KBM-7 (cell line): ENCODE measurements at places on chromosomes 6 and 20.

DNA sequence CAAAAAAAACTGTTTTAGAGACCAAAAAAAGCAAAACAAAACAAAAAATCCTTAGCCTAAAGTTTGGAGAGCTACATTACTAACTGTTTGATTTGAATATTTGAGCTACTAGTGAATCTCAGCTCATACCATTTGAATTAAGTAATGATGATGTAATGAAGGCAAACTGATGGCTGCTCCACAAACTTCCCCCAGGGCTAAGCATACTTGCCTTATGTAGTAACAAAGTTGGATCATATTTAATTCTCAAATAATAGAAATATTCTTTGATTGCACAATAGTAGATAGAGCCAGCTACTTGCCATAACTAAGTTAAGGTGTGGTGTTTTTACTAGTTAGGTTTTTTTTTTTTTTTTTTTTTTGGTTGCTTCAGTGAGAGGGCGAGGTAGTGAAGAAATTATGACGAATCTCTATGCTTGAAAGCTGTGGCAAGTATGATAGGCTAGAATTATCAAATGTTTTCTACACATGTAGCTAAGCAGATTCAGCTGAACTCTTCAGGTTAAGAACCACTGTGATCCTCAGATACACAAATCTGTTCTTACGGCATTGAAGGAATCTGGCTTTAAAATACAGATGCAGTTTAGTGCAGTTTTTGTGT is 2.9 kb downstream of the RAB32 start:
- no peak for DNase-seq

DNA sequence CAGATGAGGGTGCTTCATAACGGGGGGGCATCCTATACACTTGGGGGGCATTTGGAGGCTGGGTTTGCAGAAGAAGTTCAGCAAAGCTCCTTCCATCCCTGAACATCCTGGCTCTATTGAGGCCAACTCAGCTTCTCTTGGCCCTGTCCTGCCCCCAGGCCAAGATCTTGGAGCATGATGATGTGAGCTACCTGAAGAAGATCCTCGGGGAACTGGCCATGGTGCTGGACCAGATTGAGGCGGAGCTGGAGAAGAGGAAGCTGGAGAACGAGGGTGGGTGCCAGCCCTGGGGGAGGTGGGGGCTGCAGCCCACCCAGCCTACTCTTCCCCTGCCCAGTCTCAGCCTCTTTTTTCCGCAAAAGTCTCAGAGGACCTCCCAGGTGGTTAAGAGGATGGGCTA is 17.2 kb downstream of the GDAP1L1 start:
- DNase-seq: peak; percentile 28

- DNase-seq: no peak
Measured at GRCh38 chr6:2237001-2237400, 8.4 kb downstream of the GMDS start.

DNA sequence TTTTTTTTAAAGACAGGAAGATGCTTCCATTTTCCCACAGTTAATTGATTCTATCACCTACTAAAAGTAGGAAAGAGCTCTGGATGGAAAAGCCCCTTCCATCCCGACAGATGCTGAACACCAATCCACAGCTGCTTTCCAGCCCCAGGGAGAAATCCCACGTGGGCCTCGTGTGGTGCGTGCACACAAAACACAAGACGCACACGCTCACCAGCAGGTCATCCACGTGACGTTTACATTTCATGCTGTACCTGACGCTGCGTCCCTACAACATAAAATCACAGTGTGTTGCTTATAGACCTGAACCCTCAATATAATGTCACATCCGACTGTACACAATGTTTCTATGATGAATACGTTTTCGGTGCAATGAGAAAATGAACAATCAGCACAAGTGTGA is 50.2 kb upstream of the DACT2 start:
- DNase-seq: no peak

GRCh38 chr6:29791786-29792122 is 35.9 kb upstream of the HLA-G start:
- no peak for DNase-seq

GRCh38 chr20:34180460-34181120 is 60.6 kb upstream of the ASIP start:
- no peak for DNase-seq

DNA sequence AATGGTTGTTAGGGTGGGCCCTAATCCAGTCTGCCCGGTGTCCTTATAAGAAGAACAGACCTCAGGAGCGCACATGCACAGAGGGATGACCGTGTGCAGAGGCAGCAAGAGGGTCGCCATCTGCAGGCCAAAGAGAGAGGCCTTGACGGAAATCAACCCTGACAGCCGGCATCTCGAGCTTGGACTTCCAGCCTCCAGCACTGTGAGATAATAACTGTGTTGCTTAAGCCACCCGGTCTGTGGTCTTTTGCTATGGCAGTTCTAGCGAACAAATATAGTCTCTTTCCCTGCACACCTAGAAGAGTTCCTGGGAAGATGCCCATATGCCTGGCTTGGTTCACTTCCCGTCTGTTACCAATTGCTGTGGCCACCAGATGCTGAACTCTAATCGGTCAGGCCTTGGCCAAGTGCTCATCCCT is 35.3 kb upstream of the PTGIS start:
- DNase-seq: no peak

- no peak for DNase-seq
Measured at GRCh38 chr6:17945111-17945510, 42.3 kb downstream of the KIF13A start.

DNA sequence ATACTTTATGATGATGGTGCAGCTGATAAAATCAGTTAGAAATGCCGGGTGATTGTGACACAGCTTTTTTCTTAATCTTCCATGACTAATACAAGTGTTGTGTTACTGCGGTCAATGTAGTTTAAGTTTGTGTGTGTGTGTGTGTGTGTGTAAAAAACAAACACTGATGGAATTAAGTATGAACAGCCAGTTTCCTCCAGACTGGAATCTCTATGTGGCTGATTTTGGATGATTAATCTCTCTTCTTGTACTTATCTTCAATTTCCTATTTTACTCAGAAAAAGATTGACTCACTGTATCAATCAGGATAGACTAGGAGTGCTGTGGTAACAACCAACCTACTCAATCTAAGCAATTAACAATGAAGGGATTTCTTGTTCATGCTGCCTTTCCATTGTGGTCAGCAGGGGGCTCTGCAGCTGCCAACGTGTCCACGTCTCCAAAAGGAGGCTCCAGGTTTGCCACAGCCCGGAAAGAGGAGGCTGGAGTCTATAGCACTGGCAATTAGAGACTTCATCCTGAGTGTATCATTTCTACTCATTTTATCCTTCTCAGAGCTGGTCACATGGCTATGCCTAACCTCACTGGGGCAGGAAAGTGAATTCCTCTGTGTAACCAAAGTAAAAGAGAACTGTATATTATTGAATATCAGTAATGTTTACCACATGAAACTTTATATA is 107.7 kb downstream of the CD109 start:
- peak; percentile 11 for DNase-seq

DNA sequence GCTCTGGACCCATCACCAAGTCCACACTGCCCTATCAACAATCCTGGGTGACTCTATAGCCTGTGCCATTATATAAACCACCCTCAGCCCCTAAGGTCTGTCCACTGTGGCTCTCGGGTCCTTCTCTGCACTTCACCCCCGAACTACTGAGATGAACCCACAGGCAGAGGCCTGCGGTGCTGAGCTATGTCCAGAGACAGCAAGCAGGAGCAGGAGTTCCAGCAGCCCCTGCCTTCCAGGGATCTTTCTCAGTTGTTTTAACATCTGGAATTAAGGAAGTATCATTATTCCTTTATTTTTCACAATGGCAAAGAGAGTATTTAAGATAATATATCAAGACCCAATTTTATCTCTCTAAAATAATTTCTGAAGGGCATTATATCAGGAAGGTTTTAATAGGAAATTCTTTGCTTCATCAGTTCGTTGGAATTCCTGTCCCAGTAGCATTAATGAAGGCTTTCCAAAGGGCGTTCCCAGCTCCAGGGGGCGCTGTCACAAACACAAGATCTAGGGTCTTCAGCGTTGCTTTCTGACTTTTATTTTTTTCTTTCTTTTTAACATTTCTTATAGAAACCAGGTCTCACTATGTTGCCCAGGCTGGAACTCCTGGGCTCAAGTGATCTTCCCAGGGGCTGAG is 27.3 kb downstream of the RRBP1 start:
- DNase-seq: no peak

DNA sequence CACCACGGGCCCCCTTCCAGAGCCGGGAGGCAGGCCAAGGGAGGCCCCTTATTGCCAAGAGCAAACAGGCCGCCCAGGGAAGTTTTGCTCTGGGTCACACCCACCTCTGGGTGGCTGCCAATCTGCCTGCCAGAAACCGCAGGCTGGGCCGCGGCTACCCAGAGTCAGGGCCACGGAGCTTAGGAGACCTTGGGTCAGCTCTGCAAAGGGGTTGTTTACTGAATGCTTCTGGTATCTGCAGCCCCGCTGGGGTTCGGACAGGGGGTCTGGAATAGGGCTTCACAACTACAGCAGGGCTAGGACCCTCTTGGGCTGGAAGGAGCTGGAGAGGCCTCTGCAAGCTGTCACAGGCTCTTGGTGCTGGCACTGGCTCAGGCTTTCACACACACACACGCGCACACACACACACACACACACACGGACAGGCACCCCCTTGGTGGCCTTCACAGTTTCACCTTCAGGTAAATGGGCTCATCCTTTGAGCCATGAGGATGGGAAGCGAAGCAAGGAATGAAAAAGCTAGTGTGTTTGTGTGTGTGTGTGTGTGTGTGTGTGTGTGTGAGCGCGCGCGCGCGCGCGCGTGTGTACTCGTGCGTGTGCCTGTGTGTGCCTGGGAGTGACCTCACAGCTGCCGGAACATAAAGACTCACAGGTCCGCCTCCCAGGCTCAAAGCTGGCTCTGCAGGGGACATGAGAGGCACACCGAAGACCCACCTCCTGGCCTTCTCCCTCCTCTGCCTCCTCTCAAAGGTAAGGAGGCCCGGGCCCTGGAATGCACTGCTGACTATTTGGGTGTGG is at the start of gene CCN5:
TSS of gene CCN5 (plus strand) at position 669 of the 798 bp plus-strand sequence. CDS start at position 691, 22 bp downstream.
- peak; percentile 60 for DNase-seq

DNA sequence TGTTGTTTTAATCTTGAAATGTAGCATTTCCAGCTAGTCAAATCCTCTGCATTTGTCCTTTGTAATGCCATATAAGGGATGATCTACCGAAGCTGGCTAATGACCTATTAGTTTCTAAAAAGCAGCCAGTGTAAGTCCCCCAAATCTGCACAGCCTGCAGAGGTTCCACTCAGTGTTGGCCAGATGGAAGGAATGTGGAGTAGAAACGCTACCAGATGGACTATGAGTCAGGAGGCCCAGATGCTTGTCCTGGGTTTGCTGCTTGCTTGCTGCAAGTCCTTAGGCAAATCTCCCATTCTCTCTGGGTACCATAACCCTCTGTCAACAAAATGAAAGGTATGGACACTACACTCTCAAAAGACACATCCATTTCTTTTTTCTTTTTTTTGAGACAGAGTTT is 149.8 kb downstream of the BTBD9 start:
- DNase-seq: no peak

DNA sequence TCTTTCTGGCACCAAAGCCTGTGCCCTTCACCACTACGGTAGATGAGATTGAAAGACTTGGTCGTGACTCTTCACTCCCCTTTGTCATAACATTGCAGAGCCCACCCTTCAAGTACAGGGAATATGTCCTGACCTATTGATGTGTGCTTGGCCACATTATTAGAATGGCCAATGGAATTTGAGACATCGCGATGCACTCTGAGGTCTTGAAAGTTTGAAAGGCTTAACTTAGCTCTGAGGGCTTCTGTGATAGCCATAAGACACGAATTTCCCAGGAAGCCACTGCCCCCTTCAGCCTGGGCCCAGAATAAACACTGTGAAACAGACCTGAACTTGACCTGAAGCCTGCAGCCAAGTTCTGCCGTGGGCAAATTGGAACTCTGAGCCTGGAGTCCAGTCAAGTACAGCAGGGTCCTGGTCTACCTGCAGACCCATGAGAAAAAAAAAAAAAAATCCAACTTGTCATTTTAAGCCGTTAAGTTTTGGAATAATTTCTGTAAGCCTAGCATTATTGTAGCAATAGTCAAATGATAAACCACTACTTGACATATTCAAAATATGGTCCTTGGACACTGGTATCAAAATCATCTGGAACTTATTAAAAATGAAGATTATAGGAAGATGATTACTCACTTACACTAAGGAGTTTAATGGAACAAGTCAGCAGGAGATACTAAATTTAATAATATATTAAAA is 36.9 kb upstream of the TRAF3IP2 start:
- peak; percentile 79 for DNase-seq

GRCh38 chr6:71238351-71238750 is 50.3 kb upstream of the OGFRL1 start:
- no peak for DNase-seq

DNA sequence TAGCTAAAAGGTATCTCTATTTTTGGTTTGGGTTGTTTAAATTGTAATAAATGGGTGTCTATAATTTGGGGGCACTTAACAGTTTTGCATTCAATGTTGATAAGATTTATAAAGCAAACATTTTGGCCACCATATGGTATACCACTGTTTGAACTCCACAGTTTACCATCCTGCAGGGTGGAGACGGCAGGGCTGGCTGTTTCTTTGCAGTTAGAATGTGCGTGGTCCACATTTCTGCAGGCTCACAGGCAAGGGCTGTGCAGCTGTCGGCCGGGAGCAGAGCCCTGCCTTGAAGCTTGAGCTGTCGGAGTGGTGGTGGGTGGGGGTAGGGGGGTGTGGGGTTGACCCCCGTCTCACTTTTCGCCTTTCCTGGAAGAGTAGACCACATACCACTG is 135.9 kb downstream of the CDH4 start:
- no peak for DNase-seq

DNA sequence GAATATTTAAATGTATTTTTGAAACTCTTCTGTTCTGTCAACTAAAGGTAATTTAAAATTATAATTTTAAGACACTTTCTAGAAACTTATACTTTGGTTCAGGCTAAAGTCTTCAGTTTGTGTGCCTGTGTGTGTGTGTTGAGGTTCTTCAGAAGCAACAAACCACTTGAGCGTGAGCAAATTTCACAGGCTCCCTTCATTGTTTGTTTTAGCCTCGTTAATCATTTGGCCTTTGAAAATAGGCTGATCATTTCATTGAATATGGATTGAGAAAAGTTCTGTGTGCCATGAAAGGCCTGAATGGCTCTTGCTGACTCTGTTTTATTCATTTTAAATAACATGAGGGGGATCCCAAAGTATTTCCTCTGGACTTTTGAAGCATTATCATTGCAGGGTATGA is 420.1 kb downstream of the CDKAL1 start:
- DNase-seq: no peak
